Bronchial epithelial cell (primary cell): ENCODE measurements at places on chromosomes 6 and 20. TPM values are rescaled to one million over a fixed set of nuclear protein-coding genes. Genes with fewer than 3 reads are reported as not detected.

DNA sequence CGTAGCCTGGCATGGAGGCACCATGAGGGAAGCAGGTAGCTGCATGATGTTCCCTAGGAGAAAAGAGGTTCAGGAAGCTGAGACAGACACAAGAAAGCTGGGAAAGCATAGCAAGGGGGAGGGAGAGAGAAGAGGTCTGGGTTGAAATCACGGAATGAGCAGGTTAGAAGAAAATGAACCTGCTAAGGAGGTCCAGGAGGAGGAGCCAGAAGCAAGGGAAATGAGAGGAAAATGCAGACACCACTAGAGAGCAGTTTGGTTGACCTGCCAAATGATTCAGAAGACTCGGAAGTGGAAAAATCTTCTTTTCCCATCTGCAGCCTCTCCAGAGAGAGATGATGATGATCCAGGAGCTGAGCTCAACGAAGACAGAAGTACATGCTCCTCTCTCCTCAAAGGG is 70.9 kb downstream of the VIP start:
- no peak for DNase-seq

Gene FAM83C
- total RNA-seq = 0.26 and 0.64 TPM in 2 replicates

- no peak for DNase-seq
Observed at GRCh38 chr20:58522666-58523065, 7.5 kb upstream of the APCDD1L start.

Gene LY6G5C
- 0.13 TPM in 1 of 2 replicates, not detected in the other for total RNA-seq

Gene OR2H1
- not detected in 2 replicates for total RNA-seq

DNA sequence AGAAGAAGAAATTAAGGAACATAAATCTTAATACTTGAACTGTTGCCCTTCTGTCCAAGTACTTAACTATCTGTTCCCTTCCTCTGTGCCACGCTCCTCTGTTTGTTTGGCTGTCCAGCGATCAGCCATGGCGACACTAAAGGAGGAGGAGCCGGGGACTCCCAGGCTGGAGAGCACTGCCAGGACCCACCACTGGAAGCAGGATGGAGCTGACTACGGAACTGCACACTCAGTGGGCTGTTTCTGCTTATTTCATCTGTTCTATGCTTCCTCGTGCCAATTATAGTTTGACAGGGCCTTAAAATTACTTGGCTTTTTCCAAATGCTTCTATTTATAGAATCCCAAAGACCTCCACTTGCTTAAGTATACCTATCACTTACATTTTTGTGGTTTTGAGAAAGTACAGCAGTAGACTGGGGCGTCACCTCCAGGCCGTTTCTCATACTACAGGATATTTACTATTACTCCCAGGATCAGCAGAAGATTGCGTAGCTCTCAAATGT is 17.1 kb downstream of the IRF4 start:
- peak; percentile 39 for DNase-seq

Gene BTN1A1
- not detected in 2 replicates for total RNA-seq

DNA sequence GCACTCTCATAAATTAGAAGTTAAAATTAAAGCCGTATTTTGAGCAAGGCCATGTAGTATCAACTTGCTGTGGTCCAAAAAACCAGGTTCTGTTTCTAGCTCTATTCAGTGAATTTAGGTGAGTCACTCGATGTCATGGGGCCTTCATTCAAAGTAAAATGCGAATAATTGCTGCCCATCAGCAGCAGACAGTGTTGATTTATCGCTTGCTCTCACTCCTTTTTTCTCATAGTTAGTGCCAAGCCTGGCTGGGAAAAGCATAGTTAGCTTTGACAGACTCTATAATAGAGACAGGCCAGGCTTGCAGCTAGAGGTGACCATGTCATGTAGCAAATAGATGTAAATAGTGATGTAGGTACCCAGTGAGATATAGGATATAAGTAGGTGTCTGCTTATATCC is 136.0 kb downstream of the EDN1 start:
- DNase-seq = no peak

Gene MROH8
- under 0.01 and 0.13 TPM in 2 replicates for total RNA-seq

DNA sequence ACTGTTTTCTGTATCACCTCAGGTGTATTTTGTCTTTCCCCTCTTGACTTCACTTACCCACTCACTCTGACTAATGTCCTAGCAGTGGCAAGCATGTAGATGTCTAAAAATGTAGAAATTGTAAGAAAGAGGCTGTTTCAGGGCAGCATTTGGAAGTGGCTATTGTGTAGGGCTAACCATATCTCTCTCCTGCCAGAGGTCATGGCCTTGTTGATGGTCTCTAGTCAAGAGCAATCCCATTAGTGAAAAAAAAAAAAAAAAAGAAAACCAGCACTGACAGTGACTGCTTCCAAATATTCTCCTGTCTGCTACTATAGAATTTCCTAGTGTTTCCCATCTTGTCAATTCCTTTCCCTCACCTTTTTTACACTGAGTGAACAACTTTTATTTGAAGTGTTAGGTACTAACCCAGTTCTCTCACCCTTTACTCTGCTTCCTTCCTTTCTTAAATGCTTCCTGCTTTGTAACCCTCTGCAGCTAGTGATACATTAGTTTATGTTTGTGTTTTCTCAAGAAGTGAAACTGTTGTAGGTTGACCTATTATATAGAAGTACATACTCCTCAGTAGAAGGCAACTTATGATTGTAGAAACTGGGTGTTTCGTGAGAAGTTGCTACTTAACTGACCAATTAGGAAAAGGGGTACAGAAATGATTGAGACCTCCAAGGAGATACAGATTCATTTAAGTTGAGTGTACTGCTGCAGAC is 174.1 kb upstream of the PTPRK start:
- DNase-seq = no peak

Gene KIF13A
- total RNA-seq = 47.4 and 58.8 TPM in 2 replicates

GRCh38 chr20:6632187-6632586 is 135.3 kb upstream of the BMP2 start:
- DNase-seq = peak; percentile 31

Gene LTB
- not detected in 2 replicates for total RNA-seq

- DNase-seq = no peak
Observed at GRCh38 chr6:16286151-16286522, 47.8 kb downstream of the GMPR start.

GRCh38 chr6:131976545-131977061 is 25.4 kb upstream of the CCN2 start:
- DNase-seq = no peak

GRCh38 chr6:98241630-98242029 is 592.7 kb upstream of the POU3F2 start:
- DNase-seq = no peak
